ENCODE measurements at places on chromosomes 3 and 15.

GRCh38 chr3:5756443-5756842 lies 568.9 kb downstream of the EDEM1 start:
- no peak for DNase-seq

DNA sequence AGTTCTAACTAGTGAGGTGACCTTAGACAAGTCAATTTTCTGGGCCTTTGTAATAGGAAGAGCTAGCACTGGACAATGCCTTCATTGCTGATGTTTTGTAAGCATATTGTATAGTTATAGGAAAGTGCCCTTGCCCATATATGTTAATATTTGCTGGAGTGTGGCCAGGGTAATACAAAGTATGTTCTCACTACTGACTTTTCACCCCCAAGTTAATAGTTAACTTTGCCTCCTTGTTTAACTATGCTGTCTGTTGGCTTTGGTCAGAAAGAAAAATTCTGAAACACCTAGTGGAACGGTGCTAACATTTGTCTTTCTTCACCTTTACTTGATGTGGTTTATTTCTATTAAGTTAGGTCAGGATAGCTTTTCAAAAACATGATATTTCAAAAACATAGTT lies 287.4 kb upstream of the CTNNB1 start:
- DNase-seq = no peak

DNA sequence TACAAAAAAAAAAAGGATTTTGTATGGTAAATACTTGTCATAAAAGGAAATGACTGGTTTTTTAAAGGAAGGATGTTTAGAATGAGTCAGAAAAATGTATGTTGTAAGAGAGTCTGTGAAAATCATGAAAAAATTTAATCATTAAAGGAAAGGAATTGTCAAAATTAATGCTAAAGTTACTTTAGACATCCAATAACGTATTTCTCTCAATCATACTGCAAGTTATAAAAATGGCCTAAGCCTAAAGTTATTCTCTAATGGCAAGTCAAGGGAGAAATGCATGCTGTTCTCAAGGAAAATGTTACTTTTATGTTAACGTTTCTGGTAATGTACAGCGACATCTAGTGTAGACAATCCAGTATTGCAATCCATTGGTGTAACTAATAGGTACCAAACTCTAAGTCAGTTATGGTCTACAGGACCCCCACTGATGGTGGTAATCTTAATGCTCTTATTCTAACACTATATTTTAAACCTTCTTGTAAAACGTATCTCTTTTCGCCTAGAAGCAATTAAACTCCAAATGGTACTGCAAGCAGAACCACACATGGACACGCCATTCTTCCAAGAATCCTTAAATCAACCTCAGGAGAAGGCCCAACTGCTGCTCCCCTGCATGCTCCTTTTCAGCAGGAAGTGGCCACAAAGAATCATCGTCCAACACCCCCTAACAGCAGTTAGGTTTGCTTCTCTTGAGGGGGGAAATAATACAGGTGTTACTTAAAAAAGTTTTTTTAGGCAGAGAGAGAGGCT lies 35.2 kb downstream of the NCEH1 start:
- DNase-seq = peak; percentile 63

DNA sequence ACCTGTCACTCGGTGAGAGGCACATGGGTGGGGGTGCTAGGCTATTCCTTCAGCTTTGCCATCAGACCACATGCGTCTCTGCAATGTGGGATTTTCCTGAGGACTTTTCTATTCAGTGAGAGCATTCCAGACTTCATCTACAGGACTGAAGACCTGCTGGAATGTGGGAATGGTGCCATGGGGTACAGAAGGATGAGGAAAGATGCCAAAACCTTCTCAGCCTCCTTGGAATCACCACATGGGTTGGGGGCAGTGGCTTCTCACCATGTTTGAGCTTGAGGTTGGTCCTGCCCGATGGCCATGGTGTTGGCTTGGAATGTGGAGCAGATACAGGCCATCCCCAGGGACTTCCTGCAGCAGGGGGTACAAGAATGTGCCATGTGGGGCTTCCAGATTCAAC lies 80.9 kb upstream of the KLF13 start:
- DNase-seq = no peak

DNA sequence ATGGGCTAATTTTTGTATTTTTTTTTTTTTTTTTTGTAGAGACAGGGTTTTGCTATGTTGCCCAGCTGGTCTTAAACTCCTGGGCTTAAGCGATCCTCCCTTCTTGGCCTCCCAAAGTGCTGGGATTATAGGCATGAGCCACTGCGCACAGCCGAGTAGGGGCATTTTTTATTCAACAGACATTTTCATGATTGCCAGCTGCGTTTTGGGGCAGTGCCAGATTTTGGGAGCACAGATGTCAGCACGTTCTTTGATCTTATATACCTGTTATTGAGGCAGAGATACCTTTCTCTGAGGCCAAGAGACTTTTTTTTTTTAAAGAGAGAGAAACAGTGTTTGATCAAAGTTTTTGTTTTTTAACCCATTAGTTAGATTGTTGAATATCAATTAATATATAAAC lies 16.8 kb downstream of the NEO1 start:
- no peak for DNase-seq

DNA sequence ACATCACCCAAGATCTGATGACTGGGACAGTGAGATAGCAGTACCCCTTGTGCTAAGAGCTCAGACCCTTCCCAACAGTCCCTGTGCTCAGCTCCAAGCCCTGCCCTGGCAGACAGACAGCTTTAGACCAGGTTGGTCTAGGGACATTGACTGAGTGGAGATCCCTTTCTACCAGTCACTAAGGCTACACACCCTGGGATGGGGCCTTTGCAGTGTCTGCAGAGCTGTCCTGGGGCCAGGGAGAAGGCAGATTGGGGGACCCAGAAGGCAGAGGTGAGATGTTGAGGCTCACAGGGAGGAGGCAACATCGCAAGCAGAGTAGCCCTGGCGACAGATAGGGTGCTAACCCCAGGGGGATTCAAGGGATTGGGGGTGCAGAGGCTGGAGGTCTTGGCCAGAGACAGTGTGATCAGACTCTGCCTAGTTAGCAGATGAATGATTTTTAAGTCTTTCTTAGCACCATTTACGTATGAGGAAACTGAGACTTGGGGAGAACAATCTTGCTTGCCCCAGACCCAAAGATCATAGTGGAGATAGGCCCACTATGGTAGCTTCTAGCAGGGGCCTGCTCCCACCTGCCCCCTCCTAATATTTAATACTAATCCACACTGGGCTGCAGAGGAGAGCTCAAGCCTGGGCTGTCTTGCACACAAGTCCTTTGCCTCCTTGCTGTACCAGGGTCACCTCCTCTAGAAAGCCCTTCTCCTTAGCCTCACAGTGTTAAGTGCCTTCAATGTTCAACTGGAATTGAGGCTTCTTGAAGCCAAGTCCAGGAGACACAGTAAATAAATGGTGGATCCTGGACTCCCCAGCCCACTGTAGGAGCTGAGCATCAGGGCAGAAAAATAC lies 32.6 kb downstream of the HMCES start:
- DNase-seq = no peak

DNA sequence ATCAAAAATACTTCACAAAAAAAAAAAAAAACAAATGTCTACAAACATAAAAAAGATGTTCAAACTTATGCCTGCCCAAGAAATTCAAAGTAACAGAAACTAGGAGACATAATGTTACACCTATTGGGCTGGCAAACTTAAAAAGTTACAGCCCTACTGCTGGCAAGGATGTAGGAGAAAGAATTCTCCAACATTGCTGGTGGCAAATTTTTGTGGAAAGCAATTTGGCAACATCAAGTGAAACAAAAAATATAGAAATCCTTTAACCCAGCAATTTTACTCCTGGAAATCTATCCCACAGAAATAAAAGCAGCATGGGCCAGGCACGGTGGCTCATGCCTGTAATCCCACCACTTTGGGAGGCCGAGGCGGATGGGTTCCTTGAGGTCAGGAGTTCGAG lies 73.2 kb downstream of the STAG1 start:
- DNase-seq = peak; percentile 54

- DNase-seq = no peak
These were observed 174.2 kb upstream of the FRMD4B start for GRCh38 chr3:69560116-69560515.

GRCh38 chr3:107861904-107862303 lies 228.9 kb downstream of the CD47 start:
- DNase-seq = no peak

GRCh38 chr3:39809181-39809994 lies at the start of gene MYRIP:
Gene MYRIP (plus strand): TSS chr3:39809609. CDS start chr3:39900817, 91,208 bp downstream.
- no peak for DNase-seq

DNA sequence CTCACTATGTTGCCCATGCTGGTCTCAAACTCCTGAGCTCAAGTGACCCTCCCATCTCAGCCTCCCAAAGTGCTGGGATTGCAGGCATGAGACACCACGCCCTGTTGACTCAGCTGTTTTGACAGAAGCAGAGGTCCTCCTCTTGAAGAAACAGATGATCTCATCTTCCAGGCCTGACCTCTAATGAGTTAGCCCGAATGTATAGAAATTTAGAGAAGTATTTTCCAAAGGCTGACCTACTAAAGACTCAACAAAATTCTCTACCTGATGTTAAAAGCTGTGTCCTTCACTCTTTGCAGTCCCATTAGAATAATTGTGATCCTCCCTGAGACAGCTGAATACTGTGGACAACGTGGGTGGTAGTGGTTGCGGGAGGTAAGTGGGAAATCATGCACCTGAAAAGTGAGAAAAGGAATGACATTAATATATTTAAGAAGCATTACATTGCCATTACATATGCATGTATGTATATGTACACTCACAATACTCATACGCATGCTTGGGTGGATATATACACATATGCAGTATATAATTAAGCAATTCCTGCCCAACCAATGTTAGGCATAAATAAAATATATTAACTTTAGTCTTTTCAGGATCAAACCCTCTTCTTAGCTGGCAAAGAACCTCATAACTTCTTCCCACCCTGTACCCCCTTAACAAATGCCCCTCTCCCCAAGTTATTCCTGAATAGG lies 204.6 kb upstream of the NR2F2 start:
- peak; percentile 11 for DNase-seq

- DNase-seq = peak; percentile 93
These were observed 81.4 kb downstream of the TM4SF4 start for GRCh38 chr3:149555927-149556326.

DNA sequence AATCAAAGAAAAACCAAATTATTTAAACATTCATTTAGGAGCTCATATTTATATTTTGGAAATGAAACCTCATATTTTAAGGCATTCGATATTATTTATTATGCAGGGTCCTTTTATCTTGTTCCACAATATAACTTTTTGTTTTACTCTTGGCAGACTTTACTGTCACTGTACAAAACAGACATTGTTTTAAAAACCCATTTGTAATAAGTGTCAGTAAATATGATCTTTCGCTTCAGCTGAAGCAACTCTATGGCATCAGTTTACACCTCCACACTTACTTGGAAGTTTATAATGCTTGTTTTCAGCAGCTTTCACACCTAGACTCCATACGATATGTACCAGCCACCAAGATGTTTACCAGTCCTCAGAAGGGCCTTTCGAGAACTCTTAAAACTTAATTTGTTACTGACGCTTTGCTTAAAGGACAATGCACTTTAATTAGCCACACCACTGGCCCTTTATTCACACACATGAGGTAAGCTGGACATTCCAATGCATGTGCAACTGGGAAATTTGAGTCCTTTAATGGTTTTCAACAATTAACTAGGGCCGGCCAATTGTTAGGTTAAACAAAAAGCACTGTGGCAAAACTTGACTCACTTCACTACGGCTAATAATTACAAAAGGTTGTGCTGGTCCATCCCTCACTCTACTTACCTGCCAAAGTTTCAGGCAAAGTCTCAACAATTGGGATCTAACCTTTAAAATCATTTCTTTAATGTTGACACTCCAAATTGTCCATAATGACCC lies 16.7 kb downstream of the WWTR1 start:
- DNase-seq = no peak

GRCh38 chr3:148234536-148234935 lies 463.2 kb upstream of the AGTR1 start:
- DNase-seq = no peak

DNA sequence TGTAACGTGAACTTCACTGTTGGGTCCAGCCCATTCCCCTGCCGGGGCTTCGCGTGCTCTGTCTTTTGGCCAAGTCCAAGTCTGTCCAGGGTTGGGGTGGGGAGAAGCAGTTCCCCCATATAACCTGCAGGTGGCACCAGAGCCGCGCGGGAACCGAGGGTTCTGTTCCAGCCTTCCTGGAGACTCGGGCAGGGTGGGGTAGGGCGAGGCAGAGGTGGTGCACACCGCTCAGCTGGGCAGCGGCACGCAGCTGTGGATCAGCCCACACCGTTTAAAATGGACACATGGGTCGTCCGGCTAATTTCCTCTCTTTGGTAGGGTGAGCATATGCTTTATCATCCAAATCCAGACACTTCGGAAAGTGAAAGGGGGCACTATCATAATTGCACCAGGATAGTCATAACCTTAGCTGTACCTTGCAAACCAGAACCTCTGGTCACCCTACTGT lies 118.1 kb downstream of the TBC1D2B start:
- DNase-seq = peak; percentile 66

GRCh38 chr3:147574621-147575020 lies 165.5 kb downstream of the ZIC1 start:
- DNase-seq = no peak

- peak; percentile 30 for DNase-seq
These were observed 20.9 kb downstream of the NUDT16 start for GRCh38 chr3:131402391-131403039.

DNA sequence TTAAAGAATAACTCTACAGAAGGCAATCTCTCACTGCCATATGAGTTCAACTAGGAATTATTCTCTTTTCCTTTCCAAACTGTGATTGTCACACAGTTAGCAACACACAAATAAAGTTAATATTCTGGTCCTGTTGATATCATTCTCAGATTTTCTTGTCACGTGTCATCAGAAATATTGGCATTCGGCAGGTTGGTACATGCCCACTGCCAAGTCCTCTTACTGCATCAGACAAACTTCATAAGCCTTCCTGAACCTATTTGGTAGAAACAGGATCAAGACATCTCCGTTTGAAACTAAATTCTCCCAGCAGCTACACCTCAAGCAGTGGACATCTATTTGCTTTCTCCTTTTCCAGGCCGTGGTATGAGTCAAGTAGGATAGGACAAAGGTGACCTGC lies 177.9 kb upstream of the SOX2 start:
- no peak for DNase-seq

GRCh38 chr15:34786206-34786605 lies 9.1 kb downstream of the ACTC1 start:
- no peak for DNase-seq

GRCh38 chr3:47073685-47074084 lies 90.2 kb downstream of the SETD2 start:
- no peak for DNase-seq

- peak; percentile 97 for DNase-seq
These were observed 15.6 kb downstream of the CHST2 start for GRCh38 chr3:143135150-143135549.

- DNase-seq = no peak
These were observed 387.1 kb upstream of the NECTIN3 start for GRCh38 chr3:110684466-110684865.

Data from RPMI7951 (cell line).